HEK293T (cell line): ENCODE measurements at places on chromosomes 16 and 17.

DNA sequence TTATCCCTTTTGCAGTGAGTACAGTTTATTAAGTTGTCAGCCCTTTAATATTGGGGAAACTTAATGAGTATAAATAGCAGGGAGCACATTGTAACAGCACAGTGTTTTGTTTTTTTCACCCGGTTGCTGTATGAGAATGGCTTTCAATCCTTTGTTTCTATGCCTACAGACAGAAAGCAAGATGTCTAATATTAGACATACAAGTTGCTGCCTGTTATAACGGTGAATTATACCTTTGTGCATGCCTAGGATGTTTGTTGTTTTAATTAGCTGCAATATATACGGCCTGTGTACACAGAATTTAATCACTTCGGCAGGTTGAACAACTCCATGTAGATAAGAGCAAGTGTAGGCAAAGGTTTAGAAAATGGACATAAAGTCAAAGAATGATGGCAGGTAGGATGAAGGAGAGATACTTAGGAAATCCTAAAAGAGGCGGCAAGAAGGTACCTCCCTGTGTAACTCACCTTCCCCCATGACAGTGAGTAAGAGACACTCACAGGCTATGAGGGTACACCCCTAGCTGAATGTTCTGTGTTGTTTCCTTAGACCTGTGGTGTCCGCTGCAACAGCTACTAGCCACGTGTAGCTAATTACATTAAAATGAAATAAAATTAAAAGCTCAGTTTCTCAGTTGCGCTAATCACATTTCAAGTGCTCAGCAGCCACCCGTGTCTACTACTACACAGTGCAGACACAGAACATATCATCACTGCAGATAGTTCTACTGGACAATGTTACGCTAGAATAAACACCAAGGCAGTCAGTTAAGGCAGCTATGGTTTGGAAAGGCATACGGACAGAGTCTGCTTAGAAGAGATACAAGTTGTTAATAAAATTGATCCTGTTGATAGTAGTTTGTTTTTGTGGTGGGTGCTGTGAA, 10.9 kb downstream of the SLC7A6OS start:
- no peak for DNase-seq

DNA sequence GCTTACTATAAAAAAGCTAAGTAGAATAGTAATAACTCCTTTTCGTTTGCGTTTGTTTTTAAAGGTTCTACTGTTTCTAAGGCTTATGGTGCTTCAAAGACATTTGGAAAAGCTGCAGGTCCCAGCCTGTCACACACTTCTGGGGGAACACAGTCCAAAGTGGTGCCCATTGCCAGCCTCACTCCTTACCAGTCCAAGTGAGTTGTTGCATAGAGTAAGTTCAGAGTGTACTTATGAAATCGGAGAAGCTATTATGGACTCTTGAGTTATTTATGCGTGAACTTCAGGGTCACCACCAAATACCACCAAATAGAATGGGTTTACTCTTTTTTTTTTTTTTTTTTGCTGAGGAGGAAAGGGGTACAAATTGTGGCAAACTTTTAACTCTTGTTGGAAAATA, 45.8 kb downstream of the RPA1 start:
- DNase-seq: no peak

GRCh38 chr16:65278874-65279273, 157.0 kb upstream of the CDH11 start:
- DNase-seq: no peak

DNA sequence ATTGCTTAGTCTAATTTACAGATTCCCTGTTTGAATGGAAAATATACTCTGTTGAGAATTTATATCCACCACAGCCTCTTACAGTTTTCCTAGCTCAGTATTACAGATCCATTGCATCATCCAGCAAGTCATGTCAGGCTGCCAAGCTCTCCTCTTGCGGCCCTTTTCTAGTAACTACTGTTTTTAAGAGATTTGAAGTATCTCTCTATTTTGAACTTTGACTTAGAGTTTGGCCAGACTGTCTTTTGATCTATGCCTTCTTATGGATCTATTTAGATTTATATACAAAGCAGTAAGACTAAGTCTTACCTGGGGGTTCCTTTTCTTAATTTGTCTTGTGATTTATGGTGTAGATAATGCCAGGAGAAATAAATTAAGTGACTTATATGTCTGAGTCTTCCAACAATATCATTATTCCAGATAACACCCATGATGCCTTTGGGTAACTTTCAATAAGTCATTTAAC, 53.1 kb upstream of the ABCC11 start:
- DNase-seq: no peak

- no peak for DNase-seq
Measured at GRCh38 chr17:50270435-50271362, 3.6 kb upstream of the TMEM92 start.

GRCh38 chr17:65389949-65390348, 171.5 kb downstream of the AXIN2 start:
- DNase-seq: no peak

- no peak for DNase-seq
Measured at GRCh38 chr17:64423881-64424280, 25.0 kb upstream of the MILR1 start.

- DNase-seq: no peak
Measured at GRCh38 chr17:32445497-32445896, 1.2 kb downstream of the PSMD11 start.

DNA sequence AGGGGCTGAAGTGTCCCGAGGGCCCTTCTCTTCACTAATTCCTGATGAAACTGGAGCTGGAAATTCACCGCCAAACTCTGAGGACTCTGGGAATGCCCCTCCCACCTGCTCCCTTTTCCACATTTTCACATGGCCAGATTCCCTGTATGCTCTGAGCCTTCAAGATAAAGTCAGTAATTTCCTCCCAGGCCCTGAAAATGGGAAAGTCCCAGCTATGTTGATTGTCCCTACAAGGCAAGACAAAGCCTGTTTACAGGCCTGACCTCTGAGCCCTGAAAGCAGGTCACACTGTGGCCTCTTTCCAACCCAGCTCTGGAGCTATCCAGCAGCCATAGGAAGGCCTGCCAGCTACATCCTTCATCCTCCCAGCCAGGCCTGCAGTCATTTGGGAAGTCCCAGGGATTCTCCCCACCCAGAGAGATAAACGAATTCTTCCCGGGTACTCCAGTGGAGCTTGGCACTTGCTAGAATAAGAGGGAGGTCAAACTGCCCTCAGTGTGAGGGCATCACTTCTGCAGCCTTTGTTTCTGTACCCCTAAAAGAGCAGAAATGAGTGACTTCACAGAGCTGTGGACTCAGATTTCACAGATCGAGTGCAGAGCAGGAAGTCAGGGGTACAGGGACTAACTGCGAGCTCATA, 19.6 kb upstream of the CCL2 start:
- no peak for DNase-seq

DNA sequence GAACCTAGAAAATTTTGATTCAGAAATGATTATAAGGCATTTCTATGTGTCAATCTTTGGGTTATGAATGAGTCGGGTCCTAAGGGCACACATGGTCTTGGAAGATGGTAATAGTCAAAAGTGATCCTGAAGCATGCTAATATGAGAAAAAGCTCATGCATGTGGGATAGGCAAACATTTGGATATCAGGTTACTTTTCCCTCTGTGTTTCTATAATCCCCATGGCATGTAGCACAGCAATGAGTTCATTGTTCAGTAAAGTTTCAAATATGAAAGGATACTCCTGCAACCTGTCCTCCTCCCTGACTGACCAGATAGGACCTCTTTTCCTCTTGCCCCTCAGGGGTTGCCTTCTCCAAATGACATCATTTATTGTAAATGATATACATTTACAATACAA, 249.9 kb upstream of the MON1B start:
- DNase-seq: no peak

- no peak for DNase-seq
Measured at GRCh38 chr16:81908466-81909262, 102.6 kb downstream of the SDR42E1 start.

DNA sequence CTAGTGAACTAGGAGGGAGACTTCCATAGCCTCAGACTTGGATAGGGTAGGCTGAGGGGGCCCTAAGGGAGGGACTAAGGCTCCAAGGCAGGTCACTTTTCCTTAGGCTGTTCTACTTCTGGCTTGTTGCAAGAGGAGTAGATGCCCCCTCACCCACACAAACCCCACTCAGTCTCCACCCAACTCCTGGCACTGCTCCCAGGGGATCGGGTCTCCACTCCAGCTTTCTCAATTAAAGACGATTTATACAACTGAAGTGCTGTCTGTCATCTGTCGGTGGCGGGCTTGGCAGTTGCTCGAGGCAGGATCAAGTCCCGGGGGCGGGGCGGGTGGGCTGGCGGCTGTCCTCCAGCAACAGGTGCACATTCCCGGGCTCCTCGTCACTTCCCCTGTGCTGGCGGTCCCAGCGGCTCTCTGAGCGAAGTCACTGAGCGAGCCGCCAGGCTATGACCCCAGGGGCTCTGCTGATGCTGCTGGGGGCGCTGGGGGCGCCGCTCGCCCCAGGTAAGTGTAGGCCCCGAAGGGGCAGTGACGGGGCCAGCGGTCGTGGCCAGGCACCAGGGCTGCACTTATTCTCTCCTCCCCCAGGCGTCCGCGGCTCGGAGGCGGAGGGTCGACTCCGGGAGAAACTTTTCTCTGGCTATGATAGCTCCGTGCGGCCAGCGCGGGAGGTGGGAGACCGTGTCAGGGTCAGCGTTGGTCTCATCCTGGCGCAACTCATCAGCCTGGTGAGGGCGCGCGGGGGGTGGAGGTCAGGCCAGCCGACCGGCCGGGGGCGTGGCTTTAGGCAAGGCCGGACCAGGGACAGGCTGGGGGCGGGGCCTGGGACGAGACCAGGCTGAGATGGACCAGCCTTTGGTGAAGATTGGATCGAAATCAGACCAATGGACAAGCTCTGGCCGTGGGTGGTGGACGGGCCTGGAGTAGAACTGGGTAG, at the start of gene CHRNB1:
TSS of gene CHRNB1 (plus strand) at position 380 of the 937 bp plus-strand sequence. CDS start at position 447, 67 bp downstream.
- DNase-seq: peak; percentile 40

DNA sequence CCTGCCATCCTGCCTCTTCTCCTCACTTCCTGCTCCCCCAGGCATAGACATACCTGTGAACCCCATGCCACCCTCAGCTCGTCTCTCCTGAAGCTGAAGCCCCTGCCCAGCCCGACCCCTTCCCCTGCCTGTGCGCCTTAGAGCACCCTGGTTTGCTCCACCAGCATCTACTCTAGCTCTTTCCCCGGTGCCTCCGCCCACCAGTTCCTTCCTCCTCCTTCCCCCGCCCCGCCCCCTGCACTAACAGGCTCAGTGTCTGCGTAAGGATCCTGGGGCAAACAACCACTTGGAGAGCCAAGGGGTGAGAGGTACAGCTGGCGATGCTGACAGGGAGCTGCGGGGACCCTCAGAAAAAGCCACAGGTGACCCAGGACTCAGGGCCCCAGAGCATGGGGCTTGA, 1.9 kb downstream of the GPR142 start:
- no peak for DNase-seq

GRCh38 chr17:64001091-64001579, 3.0 kb downstream of the PRR29 start:
- no peak for DNase-seq

- DNase-seq: no peak
Measured at GRCh38 chr17:45411348-45412105, 21.1 kb downstream of the ARHGAP27 start.

- no peak for DNase-seq
Measured at GRCh38 chr16:67459066-67459860, 21.7 kb downstream of the ATP6V0D1 start.

- DNase-seq: no peak
Measured at GRCh38 chr16:54466233-54466632, 179.6 kb upstream of the IRX3 start.

DNA sequence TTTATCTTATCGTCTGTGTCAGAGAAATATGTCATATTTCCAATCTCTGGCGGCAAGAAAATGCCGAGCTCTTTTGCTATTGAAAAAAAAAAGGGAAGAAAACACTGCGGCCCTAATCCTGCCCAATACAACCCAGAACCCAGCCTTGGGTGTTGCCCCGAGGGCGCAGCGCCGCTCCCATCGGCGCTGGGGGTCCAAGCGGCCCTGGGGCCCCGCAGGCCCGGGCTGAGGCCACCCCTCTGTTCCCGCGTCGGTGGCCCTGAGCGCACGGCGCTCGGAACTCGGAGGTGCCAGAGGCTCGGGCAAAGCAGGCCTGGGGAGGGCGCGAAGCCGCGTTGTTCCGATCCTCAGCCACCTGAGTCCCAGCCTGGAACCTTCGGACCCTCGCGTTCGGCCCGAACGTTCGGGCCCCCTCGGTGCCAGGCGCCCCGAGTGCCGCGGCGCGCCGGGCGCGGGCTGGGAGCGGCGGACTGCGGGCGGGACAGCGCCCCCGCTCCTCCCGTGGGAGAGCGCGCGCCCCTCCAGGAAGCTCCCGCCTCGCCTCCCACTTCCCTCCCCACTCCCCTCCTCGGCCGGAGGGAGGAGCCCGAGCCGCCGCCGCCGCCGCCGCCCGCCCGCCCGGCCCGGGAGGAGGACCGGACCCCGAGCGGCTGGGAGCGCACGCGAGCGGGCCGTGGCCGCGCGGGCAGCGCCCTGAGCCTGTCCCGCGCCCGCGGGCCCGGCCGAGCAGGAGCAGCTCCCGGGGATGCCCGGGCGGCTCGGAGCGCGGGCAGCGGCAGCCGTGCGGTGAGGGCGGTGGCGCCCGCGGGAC, at the start of gene CPNE2:
TSS of gene CPNE2 (plus strand) at position 609 of the 811 bp plus-strand sequence. CDS start 18,160 bp downstream, outside the sequence.
- peak; percentile 70 for DNase-seq

DNA sequence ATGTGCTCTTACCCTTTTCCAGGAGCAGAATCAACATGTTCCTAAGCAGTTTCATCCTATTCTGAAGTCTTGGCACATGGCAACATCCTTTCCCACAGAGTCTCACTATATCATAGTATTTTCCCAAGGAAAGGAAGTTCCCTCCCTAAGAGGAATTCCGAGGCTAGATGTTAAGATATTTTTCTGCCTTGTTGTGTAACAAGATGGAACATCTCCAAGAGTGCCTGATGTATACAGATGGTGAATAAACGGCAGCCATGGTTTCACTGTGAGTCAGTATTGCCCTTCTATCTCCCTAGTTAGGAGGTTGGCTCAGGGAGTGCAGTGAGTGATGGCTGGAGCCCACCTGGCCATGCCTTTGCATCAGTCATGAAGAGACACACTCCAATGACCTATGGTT, 48.2 kb downstream of the SPACA3 start:
- DNase-seq: no peak

DNA sequence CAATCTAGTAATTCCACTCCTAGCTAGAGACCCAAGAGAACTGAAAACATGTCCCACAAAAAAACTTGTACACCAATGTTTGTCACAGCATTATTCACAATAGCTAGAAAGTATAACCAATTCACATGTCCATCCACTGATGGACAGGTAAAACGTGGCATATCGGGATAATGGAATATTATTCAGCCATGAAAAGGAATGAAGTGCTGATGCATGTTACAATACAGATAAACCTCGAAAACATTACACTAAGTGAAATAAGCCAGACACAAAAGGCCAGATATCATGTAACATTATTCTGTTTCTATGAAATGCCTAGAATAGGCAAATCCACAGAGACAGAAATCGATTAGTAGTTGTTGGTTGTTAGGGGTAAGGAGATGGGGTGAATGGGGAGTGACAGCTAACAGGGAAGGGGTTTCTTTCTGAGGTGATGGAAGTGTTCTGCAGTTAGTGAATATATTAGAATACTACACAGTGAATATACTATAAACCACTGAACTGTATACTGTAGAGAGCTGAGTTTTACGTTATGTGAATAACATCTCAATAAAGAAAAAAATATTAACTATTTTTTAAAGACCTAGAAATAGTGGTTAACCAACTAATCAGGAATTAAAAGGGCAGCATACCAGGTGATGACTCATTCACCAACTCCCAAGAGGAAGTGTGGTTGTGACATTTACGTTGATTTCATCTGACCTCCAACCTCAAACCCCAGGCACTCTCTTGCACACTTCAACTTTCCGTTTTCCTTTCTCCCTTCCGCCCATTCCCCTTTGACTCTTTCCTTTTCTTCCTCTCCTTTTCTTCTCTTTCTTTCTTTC, 48.6 kb downstream of the GAS7 start:
- DNase-seq: no peak

- DNase-seq: no peak
Measured at GRCh38 chr17:43445009-43445589, 38.7 kb upstream of the DHX8 start.

GRCh38 chr17:82645516-82645915, 2.7 kb downstream of the WDR45B start:
- no peak for DNase-seq
